Cardiac muscle cell (in vitro differentiated cells and primary cell): ENCODE measurements at places on chromosomes 13 and 19. TPM values are rescaled to one million over a fixed set of nuclear protein-coding genes. Genes with fewer than 3 reads are reported as not detected.

ADGRL1 gene
- 19.6 and 35.2 TPM in 2 replicates for polyA plus RNA-seq

- DNase-seq, result no peak
Measured at GRCh38 chr19:17988161-17988560, 19.8 kb upstream of the ARRDC2 start.

DNA sequence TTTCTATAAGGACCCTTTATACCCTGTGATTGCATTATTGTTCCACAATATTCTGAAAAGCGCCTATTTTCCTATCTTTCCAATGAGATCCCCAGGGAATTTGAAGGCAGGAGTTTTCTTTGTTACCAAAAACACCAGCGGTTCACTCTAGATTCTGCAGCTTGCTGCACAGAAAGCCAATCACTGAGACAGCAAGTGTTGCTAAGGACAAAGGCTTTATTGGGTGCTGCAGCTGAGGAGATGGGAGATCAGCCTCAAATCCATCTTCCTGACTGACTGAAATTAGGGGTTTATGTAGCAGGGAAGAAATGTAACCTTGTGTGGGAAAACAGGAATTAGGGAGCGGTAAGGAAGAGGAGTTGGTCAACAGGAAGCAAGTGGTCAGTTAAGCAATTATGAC, 42.6 kb upstream of the MYO16 start:
- DNase-seq, result no peak

KASH5 gene
- 1.2 TPM in 1 of 2 replicates, not detected in the other for polyA plus RNA-seq

- no peak for DNase-seq
Measured at GRCh38 chr13:84812078-84812477, 929.8 kb upstream of the SLITRK1 start.

TPTE2 gene
- polyA plus RNA-seq, result 0.17 TPM in 1 of 2 replicates, not detected in the other

GRCh38 chr19:45785781-45786532, 3.7 kb upstream of the DMPK start:
- DNase-seq, result no peak

DNA sequence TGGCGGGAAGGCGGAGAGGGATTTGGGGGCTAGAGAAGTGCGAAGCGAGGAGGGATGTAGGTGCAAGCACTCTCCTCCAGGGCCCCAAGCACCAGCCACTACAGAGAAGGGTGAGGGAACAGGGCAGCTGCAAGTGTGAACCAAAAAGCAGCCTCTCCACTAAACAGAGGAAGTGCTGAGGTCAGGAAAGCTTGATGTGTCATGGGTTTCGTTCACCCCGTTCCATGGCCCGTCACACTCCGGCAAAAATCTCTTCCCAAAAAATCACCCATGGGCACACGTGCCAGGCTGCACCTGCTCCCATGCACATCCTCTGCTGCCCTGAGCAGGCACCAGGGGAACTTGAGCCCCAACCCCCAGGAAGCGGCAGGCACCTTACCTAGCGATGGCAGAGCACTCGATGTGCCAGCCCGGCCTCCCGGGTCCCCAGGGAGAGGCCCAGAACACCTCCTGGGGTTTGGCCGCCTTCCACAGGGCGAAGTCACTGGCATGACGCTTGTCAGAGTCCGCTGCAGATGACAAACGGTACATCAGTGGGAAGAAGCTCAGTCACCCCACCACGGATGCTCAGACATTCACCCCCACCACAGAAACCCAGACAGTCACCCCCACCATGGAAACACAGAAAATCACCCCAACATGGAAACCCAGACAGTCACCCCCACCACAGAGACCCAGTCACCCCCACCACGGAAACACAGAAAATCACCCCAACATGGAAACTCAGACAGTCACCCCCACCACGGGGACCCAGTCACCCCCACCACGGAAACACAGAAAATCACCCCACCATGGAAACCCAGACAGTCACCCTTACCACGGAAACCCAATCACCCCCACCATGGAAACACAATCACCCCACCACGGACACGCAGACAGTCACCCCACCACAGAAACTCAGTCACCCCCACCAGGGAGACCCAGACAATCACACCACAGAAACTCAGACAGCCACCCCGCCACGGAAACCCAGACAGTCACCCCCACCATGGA, 29.0 kb downstream of the CARS2 start:
- DNase-seq, result no peak

DNA sequence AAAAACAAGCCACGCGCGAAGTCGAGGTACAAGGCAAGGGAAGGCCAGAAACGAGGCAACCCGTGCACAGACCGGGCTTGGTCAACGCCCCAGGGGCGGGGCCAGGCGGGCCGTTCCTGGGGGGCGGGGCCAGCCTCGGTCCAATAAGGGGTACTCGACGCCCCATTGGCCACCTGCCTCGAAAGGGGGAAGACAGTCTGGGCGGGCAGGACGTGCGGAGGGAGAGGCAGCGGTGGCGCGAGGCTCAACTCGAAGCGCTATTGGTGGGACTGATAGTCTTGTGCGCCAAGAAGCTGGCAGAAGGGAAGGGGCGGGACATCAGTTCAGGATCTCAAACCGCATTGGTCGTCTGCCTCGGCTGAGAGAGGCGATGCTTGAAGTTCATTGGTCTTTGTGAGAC, at the start of gene LYPD4:
LYPD4 (minus strand) TSS at position 83 of the 400 bp plus-strand sequence. CDS start 5,398 bp downstream, outside the sequence.
- DNase-seq, result no peak

DNA sequence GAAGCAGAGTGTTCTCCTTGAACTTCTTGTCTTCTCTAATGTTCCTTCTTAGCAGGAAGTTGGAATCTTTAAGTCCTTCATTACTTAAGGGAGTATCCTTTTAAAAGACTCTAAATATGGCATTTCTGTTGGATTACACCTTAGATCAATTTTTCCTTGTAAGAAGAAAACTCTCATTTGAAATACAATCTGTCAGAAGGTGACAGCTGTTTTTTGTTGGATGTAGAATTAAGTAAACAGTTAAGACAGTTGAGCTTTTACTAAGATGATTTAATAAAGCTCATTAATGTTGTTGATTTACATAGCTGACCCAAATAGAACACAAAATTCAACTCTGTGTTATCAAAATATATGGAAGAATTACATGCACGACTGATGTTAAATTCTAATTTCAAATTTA, 16.7 kb upstream of the MBNL2 start:
- no peak for DNase-seq
